ENCODE measurements at places on chromosomes 16 and 17.

DNA sequence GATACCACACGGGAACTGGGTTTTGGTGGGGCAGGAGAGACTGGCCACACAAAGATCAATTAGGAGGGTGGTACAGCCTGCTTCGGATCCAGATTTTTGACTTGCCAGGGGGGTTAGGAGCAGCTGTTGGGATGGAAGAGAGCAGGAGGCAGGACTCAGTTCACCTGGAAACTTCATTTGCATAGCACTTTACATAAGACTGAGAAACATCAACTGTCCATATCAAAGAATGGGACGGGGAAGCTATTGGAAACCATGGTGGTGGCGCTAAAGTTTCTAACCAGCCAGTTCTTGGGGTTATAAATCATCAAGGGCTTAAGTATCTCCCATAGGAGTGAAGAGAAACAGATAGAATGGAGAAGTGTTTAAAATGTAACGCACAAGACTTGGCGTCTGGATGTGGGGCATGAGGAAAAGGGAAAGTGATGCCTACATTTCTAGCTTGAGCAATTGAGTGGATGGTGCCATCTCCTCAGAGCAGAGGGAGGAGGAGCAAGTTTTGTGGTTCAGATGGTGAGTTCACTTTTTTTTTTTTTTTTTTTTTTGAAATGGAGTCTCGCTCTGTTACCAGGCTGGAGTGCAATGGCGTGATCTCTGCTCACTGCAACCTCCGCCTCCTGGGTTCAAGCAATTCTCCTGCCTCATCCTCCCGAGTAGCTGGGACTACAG lies 6.4 kb upstream of the SRCAP start:
- DNase-seq = no peak

GRCh38 chr17:38730526-38731379 lies 612 bp downstream of the CISD3 start:
- DNase-seq = peak; percentile 61

DNA sequence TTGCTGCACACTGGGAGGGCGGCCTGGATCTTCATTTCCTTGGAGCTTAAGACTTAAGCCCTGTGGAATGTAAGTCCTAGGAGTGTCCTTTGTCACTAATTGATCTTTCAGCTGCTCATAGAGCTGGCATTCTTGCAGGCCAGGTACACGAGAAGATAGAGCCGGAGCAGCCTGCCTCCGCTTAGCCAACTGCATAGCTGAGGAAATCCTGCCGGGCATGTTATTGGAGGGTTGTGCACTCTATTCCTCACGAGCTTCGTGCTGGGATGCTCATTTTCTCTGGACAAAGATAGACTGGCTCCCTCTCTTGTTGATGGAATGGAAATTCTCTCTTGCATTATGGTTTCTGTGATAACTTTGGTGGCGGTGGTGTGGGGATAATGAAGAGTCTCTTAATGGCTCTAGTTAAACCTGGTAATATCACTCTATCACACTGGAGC lies 76.9 kb downstream of the RPA1 start:
- peak; percentile 76 for DNase-seq

DNA sequence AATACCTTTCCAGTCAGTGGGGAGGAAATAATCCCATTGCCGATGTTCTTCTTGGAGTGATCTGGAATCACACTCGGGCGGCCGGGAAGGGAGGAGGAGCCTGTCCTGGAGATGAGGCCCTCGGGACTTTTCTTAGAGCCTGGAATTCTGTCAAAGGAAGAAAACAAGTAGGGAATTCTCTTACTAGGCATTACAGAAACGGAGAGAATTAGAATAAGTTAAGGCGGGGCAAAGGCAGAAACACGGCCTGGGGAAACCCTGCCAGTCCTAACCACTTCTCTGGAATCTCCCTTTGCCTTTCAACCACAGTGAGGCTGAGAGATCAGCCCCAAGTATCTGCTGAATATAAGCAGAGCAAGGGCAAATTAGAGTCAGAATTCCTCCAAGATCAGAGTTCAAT lies 27.8 kb downstream of the USP36 start:
- DNase-seq = no peak

DNA sequence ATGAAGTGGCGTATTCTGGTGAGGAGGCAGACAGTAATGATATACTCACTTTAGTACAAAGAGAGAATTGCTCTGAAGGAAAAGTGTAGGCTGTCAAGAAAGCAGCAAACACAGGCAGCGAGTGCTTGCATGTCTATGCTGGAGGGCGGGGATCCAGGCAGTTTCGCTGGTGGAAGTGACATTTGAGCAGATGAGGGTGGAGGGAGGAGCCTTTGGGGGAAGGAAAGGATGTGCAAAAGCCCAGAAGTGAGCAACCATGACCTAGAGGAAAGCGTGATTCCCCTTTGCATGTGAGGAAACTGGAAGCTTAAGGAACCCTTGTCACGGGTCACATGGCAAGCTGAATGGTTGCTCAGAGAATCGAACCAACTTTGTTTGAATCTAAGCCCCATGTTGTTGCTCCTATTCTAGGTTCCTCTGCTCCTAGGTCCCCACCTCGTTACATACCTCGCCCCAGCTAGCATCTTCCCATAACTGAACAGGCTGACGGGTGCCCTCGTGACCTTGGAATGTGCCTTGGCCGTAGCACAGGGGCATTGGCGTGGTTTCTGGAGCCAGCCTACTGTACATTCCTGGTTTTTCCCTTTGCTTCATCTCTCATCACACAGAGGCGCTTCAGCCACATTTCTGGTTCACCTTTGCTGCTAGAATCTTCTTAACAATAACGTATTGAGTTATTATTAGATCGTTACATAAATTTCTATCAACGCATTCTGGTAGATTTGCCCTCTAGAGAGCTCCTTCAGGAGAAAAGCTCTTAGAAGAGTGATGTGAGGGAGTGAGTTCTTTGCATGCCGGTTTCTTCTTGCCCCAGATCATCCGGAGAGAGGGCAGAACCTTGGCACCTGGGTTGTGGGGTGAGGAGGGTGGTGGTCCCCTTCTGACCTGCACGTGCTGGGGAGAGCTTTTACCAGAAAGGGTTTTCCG lies 191.8 kb downstream of the SNX29 start:
- no peak for DNase-seq

DNA sequence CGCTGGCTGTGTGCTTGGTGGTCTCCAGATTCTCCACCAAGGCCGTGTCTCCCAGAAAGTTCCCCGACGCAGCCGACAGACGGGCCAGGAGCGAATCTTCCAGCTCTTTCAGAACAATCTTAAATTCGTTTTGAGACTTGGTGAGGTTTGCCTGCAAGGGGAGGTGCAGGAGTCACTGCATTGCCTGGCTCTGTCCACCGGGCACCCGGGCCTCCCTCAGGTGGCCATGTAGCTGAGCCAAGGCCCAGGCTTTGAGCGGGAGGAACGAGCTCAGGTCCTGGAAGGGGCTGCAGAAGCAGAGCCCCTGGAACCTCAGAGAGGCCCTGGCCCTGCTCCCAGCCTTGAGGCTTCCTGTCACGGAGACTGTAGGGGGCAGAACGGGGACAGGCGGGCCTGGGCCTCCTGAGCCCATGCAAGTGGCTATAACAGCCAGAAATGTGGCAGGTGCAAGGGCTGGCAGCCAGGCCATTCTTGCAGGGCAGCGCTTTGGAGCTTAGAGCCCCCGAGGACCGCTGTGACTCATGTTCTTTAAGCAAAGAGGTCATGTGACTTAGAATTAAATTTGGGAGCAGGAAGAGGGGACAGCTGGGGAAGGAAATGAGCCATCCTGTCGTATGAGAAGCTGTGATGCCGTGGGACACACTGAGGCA lies 72.4 kb downstream of the PGS1 start:
- peak; percentile 81 for DNase-seq

- no peak for DNase-seq
These were observed 80.6 kb downstream of the OR1D5 start for GRCh38 chr17:2982854-2983253.

GRCh38 chr16:66421891-66422290 lies 5.2 kb upstream of the BEAN1 start:
- no peak for DNase-seq

GRCh38 chr17:61429274-61429673 lies 22.9 kb upstream of the TBX4 start:
- DNase-seq = no peak

DNA sequence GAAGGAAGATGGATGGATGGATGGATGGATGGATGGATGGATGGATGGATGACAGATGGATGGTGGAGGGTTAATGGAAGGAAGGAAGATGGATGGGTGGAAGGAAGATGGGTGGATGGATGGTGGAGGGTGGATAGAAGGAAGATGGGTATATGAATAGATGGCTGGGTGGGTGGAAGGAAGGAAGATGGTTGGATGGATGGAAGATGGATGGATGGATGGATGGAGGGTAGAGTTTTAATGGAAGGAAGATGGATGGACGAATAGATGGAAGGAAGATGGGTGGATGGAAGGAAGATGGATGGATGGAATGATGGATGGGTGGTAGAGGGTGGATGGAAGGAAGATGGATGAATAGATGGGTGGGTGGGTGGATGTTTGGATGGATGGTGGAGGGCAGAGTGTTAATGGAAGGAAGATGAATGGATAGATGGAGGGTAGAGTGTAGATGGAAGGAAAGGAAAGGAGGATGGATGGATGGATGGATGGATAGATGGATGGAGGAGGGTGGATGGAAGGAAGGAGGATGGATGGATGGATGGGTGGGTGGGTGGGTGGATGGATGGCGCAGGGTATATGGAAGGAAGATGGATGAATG lies 22.1 kb downstream of the MLYCD start:
- no peak for DNase-seq

DNA sequence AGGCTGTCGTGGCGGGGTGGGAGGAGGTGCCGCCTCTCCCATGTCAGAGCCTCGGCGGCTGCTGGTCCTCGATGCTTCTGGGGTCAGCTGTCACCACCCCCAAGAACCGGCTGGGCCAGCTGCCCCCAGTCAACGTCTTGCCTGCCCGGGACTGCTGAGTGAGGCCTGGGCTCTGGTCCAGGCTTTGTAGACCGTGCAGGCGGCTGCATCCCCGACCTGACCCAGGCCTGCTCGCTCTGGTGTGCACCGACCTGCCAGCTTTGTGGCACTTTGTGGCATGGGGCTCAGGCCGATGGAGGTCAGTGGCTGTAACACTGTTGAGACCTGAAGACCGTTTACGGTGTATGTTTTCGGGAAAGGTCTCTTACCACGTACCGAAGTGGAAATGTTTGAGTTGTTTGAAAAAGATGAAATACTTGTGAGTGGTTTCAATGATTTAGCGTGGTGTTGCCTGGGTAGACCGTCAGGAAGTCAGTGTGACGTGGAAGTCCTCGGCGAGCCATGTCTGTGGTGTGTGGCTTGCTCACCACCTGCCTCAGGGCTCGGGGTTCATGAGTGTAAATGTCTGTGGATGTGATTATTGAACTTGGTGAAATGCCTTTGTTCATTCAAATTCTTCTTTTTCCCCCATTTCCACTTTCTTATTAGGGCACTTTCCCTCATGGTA lies 53.2 kb upstream of the ZNF750 start:
- DNase-seq = peak; percentile 61

- peak; percentile 73 for DNase-seq
These were observed 9.1 kb upstream of the ARL5C start for GRCh38 chr17:39174920-39175694.

DNA sequence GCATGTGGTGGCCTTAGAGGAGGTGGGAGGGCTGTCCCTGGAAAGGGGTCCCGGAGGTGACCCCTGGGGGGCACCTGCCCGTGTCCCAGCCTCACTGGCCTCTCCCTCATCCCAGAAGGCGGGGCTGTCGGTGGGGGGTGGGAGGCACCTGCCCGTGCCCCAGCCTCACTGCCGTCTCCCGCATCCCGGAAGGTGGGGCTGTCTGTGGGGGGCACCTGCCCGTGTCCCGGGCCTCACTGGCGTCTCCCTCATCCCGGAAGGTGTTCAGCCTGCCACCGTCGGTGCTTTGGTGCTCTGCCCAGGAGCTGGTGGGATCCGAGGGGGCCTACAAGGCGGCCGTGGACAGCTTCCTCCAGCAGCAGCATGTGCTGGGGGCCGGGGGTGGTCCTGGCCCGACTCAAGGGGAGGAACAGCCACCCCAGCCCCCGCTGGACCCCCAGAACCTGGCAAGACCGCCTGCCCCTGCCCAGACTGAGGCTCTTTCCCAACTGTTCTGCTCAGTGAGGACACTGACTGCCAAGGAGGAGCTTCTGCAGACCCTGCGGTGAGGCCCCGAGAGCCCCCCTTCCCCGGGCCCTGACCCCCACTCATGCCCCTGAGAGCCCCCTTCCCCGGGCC lies 6.2 kb downstream of the CTU2 start:
- no peak for DNase-seq

DNA sequence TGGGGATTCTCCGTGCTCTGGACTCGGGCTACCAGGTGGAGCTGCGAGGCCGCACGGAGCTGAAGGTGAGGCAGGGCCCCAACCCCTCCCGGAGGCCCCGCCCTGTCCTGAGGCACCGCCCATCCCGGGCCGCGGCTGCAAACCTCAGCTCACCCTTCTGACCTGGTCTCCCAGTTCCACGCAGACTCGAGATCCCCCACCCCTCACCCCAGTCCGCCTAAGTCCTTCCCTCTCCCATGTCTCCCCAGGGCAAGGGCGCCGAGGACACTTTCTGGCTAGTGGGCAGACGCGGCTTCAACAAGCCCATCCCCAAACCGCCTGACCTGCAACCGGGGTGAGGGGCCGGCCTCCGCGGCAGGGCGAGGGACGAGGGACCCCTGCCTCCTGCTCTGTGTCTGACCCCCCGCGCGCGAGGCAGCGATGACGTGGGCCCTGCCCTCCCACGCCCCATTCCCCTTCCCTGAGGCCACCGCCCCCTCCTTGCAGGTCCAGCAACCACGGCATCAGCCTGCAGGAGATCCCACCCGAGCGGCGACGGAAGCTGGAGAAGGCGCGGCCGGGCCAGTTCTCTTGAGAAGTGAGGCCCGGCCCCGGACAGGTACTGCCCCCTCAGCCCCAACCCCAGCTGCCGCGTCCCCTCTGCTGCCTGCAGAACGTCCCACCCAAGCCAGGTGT lies 13.7 kb downstream of the GUCY2D start:
- DNase-seq = no peak

DNA sequence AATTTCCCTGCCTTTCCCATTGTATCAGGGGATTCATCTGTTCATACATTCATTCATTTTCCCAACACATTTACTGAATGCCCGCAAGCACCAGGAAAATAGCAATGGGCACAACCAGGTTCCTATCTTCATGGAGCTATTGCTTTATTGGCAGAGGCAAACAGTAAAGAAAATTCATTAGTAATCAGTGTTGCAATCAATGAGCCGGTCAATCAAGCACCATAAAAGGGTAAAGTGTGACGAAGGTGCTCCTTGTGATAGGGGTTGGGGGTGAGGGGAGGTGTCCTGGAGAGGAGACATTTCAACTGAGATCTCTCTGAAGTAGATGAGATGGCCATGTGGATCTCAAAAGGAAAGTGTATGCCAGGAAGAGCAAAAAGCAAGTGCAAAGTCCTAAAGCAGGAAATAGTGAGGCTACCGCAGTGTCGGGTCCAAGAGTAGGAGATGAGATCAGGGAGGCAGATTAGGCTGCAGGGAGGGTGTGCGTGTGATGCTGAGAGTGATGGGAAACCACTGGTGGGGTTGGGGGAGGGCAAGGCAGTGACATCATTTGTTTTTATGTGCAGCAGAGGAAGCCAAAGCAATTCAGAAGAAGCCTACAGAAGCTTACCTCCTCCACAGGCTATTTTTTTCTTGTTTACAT lies 28.4 kb downstream of the CDH13 start:
- no peak for DNase-seq

Measured in G401 (cell line).